Activated T-helper 1 cell treated with anti-CD3 and anti-CD28 coated beads, Interleukin-12 subunit alpha, Interleukin-12 subunit beta, Interleukin-2, Interleukin-4 antibody, amounts not matched to agents 30 ng/mL and 10 ng/mL and 1 ng/mL, durations not matched to agents 14 hours and 24 hours and 36 hours (primary cell): ENCODE measurements at places on chromosomes 4 and X.

- no peak for DNase-seq
- peaks cover 34% of the 10 kb centered on the region for H3K4me1 ChIP-seq
- no peaks in the 10 kb centered on the region for H3K27me3 ChIP-seq
- no peak overlapping the region for H3K27ac ChIP-seq
- H3K36me3 ChIP-seq, result peaks cover 26% of the 10 kb centered on the region
- H3K4me3 ChIP-seq, result no peak overlapping the region
These were observed 30.2 kb downstream of the ATP8A1 start for GRCh38 chr4:42626629-42627146.

GRCh38 chrX:38327775-38328081, 419 bp upstream of the RPGR start:
- DNase-seq, result no peak
- H3K27ac ChIP-seq, result peak overlapping the region; percentile 96
- H3K27me3 ChIP-seq, result no peaks in the 10 kb centered on the region
- peaks cover 8% of the 10 kb centered on the region for H3K4me1 ChIP-seq
- H3K4me3 ChIP-seq, result peak overlapping the region; percentile 92

DNA sequence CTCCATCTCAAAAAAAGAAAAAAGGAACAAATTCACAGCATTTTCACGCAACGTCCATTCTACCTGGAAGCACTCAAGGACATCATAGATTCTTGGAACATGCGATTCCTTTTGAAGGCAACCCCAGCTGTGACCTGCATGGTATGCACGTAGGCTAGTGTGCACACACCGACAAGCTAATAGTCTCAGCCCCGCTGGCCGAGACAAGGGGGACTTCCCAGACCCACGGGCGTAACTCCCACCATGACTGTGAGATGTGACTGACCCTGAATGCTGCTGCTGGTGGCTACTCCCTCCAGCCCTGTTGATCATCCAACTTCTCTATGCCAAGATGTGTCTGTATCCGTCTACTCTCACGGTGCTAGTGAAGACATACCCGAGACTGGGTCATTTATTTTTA, 78.3 kb downstream of the CRLF2 start:
- no peak overlapping the region for H3K4me3 ChIP-seq
- H3K27ac ChIP-seq, result no peak overlapping the region
- DNase-seq, result no peak
- no peaks in the 10 kb centered on the region for H3K4me1 ChIP-seq
- H3K36me3 ChIP-seq, result no peaks in the 10 kb centered on the region

DNA sequence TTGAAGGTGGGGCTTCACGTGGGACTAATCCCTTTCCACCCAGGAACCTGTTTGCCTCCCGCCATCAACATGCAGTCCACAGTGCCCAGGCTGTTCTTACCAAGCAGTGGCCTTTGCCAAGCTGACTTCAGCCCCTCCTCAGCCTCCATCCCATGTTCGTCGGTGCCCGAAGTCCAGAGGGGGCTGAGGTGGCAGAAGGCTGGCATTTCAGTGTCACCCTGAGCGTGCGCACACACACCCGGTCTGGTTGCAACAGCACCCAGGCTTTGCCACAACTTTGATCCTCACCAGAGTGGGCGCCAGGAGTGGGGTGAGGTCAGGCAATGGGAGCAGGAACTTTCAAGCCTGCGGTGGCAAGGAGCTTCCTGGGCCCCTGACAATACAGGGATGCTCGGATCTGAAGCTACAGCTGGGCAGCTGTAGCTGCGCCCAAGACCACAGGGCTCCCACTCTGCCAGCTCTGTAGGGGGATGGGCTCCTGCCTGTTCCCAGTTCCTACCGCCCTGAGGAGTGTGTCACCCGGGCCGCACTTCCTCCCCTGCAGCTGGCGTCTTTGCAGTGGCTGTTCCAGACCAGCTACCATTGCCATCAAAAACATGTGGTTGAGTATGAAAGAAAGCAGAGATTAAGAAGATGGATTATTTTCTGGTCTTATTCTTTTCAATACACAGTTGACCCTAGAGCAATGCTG, 428.0 kb downstream of the EPHA5 start:
- no peak overlapping the region for H3K4me3 ChIP-seq
- no peaks in the 10 kb centered on the region for H3K36me3 ChIP-seq
- DNase-seq, result no peak
- no peak overlapping the region for H3K27ac ChIP-seq

GRCh38 chr4:150342945-150343344, 239.0 kb upstream of the MAB21L2 start:
- no peaks in the 10 kb centered on the region for H3K4me1 ChIP-seq
- H3K4me3 ChIP-seq, result no peak overlapping the region
- DNase-seq, result no peak
- H3K27ac ChIP-seq, result no peak overlapping the region

- H3K27ac ChIP-seq, result no peak overlapping the region
- no peak overlapping the region for H3K4me3 ChIP-seq
- no peaks in the 10 kb centered on the region for H3K4me1 ChIP-seq
- H3K27me3 ChIP-seq, result peaks cover 15% of the 10 kb centered on the region
- H3K36me3 ChIP-seq, result no peaks in the 10 kb centered on the region
These were observed 3.0 kb downstream of the GIMD1 start for GRCh38 chr4:106365613-106366012.

GRCh38 chr4:66681962-66682361, 863.3 kb downstream of the CENPC start:
- no peaks in the 10 kb centered on the region for H3K27me3 ChIP-seq
- no peaks in the 10 kb centered on the region for H3K36me3 ChIP-seq
- H3K4me3 ChIP-seq, result no peak overlapping the region
- H3K4me1 ChIP-seq, result no peaks in the 10 kb centered on the region
- DNase-seq, result no peak

DNA sequence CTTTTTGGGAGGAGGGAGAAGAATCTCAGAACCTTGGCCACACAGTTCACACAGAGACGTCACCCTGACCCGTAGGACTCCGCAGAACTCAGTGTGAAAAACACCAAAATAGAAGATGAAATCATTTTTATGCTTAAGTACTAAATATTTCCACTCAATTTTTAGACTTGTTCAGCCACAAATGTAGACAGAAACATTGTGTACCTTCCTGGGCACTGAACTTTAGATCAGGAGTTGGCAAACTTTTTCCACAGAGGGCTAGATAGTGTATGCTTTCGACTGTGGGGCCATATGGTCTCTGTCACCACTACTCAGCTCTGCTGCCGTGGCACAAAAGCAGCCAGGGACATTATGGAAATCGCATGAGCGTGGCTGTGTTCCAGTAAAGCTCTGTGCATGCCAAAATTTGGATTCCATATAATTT, 61.8 kb upstream of the STOX2 start:
- H3K4me3 ChIP-seq, result no peak overlapping the region
- no peak overlapping the region for H3K27ac ChIP-seq
- peaks cover 6% of the 10 kb centered on the region for H3K4me1 ChIP-seq
- DNase-seq, result no peak

DNA sequence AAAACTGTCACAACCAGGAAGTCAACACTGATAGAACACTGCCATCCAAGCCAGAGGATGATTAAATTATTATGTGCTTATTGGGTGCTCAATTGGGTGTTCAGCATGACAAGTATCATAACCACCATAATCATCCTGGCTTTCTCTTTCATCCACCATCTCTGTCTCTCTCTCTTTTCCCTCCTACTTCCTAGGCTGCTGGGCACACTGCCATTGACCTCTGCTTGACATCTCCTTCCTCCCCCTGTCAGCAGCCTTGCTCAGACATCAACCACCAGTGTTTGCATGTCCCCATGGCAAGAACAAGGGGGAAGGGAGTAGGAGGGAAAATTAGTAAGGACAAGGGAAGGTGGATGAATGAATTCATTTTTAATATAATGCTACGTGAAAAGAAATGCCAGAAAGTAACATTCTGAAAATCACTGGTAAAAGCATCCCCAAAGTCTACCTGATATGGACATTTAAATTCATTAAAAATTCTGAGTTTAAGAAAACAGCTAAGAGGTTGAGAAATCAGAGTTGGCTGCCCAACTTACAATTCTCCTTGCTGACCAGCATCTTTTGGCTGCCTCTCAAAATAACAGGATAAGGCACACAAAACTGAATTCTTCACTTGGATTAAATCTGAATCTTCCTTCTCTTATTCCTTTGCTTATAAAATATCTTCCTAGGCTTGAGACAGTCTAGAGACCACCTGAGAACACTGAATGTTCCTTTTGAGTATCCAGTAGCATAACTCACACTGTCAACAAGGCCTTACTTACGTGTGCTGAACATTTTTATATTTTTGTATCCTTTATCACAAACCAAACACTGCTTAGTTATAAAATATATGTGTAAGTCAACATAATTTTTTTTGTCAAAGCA, 48.5 kb downstream of the SNCA start:
- no peaks in the 10 kb centered on the region for H3K36me3 ChIP-seq
- no peak overlapping the region for H3K27ac ChIP-seq
- H3K27me3 ChIP-seq, result peaks cover 4% of the 10 kb centered on the region
- no peaks in the 10 kb centered on the region for H3K4me1 ChIP-seq

DNA sequence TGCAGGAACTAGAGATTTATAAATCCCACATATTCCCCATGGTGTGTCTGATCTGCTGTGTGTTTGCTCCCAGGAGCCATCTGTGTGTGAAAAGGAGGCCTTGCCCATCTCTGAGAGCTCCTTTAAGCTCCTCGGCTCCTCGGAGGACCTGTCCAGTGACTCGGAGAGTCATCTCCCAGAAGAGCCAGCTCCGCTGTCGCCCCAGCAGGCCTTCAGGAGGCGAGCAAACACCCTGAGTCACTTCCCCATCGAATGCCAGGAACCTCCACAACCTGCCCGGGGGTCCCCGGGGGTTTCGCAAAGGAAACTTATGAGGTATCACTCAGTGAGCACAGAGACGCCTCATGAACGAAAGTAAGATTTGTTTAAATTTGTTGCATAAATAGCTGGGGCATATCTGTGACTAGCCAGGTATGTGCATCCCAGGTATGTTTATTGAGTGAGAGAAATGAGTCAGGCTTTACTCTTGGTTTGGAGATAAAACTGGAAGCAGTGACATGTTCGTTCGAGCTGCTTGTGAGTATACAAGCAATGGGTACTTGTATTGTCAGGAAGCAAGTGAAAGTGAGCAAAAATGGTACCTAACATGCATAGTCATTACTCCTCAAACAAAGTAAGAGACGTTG, 89.5 kb downstream of the PTTG2 start:
- H3K4me3 ChIP-seq, result no peak overlapping the region

DNA sequence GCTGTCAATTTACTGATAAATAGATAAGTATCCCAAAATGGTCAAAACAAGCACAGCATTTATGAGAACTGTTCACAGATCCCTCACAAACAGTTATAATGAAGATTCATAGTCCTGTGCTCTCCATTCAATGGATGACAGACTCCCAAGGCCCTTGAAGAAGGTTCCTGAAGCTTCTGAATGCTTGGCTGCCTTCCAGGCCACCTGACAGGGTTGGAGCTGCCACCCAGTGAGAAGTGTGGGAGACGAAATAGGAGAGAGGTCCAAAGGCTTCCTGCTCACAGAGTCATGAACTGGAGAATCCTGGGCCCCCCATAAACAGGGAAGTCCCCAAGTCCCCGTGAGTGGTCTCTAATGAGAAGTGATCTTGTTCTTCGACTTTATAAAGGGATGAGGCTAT, 26.0 kb upstream of the ANXA3 start:
- no peaks in the 10 kb centered on the region for H3K4me1 ChIP-seq
- no peak for DNase-seq
- H3K4me3 ChIP-seq, result no peak overlapping the region
- H3K27ac ChIP-seq, result no peak overlapping the region

DNA sequence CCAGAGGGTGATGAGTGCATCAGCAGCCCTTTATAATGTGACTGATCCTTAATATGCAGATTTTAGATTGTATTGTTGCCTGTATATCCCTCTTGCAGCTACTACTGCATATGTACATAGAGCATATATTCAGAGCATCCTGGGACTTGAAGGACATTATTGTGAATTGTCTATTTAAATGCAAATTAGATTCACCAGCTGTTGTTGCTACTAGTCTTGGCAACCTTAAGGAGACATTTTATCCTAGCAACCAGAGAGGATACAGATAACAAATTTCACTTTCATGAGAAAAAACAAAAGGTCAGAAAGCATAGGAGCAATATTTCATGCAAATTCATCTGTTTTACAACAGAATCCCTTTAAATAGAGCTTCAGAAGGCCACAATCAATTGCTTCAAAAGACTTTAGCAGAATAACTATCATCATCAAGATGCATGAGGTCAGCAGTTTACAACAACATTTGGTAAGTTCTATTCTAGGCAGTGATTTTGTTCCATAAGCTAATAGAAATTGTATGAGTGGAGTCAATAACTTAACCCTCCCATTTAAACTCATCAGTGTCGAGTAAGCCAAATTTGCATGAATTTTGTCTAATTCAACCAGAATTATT, 148.6 kb downstream of the GC start:
- no peaks in the 10 kb centered on the region for H3K27me3 ChIP-seq
- no peak overlapping the region for H3K27ac ChIP-seq
- no peaks in the 10 kb centered on the region for H3K36me3 ChIP-seq
